ENCODE measurements at places on chromosomes 12 and 14.

GRCh38 chr12:57103856-57104255, 7.3 kb downstream of the STAT6 start:
- DNase-seq = no peak

GRCh38 chr12:91357381-91357780, 174.8 kb upstream of the DCN start:
- DNase-seq = no peak

DNA sequence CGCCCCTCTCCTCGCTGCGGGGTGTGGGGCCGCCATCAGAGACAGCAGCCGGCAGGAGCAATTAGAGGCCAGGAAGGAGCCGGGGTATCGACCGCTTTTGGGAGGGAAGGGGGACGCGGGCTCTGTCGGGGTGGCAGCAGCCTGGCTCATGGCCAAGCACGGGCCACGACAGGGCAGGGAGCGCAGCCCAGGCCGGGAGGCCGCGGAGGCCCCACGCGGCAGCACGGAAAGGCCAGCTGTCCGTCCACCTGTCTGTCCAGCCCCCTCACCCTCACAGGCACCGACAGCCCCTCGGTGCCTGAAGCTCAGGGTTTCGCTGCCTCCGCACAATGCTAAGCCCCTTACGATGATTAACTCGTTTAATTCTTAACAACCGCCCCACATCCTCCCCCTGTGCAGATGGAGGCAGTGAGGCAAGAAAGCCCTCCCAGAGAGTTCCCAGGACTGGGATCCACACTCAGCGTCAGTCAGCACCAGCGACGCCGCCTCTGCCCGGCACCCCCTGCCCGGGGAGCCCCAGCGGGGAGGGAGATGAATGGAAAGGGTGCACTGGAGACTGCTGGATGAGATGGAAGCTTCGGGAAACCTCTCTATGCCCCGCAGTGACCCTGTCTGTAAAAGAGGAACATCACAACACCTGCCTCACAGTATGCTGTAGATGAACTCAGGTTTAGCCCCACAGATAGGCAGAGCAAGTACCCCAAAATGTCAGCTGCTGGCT, 23.7 kb downstream of the NCOR2 start:
- no peak for DNase-seq

DNA sequence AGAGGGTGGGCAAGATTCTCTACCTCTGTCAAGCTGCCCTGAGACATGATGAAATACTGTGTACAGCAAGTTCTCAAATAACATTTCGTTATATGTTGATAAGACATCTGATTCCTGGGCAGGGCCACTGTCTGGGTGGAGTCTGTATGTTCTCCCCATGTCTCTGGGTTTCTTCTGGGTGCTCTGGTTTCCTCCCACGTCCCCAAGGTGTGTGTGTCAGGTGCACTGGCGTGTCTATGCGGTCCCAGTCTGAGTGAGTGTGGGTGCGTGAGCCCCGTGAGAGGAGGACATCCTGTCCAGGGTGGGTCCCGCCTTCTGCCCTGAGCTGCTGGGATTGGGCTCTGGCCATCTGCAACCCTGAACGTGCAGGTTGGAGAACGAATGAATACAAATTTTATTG, 29.6 kb downstream of the KCTD10 start:
- no peak for DNase-seq

GRCh38 chr14:85039353-85039626, 490.7 kb upstream of the FLRT2 start:
- DNase-seq = no peak

DNA sequence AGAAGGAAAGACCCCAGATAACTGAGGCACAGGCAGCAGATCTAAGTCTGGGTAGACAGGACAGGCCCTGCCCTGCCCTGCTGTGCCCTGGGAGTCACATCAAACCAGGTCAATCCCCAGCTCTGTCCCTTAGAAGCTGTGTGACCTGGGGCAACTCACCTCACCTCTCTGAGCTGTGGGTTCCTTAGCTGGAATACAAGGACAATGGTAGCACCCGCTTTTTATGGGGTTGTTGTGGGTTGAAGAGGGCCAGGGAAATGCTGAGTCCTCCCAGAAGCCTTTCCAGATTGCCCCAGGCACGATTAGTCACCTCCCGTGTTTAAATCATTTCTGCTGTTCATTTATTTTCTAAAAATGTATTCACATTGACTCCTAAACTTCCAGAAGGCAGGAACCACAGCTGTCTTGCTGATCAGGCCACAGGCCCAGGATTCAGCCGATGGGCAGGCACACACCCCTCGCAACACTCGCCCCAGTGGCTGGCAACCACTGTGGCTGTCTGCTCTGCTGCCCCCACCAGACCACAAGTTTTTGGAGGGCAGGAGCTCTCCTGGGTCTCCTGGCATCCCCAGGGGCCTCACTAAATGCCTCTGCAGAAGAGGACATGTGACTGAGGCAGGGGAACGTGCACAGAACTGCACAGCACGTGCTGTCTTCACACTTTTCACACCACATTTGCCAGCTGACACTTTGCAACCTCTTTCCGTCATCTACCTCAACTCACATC, 3.0 kb downstream of the SELPLG start:
- DNase-seq = peak; percentile 78

DNA sequence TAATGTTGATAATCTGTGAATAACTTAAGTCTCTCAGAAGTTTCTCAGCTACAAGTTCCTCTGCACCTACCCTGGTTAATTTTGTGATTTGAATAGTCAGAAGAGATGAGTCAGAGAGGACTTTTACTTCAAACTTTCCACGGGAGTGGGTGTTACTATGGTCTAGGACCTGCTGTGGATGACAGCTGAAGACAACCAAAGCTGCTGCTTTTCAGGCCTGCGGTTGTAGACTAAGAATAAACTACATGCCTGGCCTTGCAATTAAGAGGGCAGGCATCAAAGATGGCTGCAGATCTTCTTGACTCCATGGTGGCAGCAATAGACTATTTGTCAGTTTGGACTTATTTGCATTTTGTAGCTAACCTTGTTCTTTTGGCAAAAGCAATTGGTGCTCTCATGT, 227.1 kb upstream of the KRR1 start:
- DNase-seq = no peak

DNA sequence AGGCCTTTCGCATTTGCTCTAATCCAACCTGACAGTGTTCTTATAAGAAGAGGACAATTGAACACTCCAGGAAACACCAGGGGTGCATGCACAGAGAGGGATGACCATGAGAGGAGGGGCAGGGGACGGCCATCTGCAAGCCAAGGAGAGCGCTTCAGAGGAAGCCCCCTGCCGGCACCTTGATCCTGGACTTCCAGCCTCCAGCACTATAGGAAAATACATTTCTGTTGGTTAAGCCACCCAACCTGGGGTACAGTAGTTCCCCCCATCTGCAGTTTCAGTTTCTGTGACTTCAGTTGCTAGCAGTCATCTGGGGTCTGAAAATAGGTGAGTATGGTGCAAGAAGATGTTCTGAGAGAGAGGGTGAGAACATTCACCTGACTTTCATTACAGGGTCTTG, 64.7 kb downstream of the CLMN start:
- no peak for DNase-seq

DNA sequence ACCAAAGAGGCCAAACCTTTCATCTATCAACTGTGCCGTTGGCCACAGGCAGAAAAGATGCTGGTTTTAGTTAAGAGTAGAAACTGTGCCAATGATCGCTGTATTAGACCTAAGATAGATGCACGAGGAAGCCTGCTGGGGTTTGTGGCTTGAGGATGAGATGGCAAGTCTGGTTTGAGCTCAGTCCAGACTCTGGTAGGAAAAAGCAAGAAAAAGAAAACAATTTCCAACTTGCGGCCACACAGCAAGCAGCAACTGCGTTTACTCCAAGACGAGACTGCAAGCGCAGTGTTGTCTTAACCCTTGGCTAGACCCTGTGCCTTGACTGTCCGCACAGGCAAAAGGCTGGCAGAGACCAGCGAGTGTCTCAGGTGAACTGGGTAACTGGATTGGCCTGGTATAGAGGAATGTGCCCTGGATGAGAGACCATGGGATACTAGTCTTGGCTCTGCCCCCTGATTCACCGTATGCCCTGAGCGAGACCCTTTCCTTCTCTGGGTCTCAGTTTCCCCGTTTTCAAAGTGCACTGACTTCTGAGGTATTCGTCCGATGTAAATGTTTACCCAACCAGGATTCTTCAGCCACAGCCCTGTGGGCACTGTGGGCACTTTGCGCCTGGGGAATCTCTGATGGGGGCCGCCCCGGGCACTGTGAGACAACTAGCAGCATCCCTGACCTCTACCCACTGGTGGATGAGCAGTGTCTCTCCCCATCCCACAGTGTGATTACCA, 113.4 kb downstream of the DICER1 start:
- no peak for DNase-seq

GRCh38 chr14:34046799-34047520, 96.1 kb upstream of the EGLN3 start:
- DNase-seq = no peak

DNA sequence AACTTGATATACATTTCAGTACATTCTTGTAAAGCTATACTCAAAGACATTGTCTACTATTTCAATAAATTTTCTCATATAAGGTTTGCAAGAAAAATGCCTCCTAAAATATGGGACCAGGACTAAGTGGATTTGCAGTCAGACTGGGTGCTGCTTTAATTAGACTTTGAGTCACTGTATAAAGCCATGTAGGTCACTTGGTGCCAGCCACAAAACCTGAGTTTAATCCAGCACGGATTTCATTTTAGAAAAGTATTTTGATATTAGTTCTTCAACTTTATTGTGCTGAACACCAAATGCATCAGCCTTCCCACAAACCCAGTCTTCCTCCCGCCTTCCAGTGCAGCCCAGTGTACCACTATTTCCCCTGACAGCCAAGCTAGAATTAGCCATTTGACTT, 9.9 kb upstream of the NID2 start:
- DNase-seq = no peak

DNA sequence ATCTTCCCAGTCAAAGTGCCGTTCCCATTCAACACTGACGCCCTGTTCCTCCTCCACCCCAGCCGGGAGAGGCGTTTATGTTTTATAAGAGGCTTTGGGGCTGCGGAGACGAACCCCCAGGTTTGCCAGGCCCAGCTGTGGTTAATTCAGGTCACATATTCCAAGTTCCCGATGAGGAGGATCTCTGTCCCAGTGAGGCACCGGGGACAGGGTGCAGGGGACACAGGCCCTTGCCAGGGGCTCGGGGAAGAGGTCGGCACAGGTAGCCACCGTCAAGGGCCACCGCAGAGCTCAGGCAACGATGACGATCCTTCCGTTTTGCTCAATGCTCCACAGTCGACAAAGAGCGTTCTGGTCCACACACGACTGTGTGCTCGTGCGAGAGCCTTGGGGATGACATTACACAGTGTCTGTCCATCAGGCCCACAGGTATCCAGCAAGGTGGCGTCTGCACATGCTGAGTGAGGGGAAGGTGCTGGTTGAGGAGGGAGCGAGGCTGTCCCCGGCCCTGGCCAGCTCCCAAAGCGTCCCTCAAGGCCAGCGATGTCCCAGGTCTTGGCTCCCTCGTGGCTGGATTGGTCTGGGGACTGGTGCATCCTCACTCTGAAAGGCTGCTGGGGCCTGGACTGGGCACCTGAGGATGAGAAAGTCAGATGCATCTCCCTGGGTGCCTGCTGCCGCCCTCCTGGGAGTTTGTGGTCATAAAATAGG, 189.2 kb upstream of the C14orf180 start:
- DNase-seq = no peak

DNA sequence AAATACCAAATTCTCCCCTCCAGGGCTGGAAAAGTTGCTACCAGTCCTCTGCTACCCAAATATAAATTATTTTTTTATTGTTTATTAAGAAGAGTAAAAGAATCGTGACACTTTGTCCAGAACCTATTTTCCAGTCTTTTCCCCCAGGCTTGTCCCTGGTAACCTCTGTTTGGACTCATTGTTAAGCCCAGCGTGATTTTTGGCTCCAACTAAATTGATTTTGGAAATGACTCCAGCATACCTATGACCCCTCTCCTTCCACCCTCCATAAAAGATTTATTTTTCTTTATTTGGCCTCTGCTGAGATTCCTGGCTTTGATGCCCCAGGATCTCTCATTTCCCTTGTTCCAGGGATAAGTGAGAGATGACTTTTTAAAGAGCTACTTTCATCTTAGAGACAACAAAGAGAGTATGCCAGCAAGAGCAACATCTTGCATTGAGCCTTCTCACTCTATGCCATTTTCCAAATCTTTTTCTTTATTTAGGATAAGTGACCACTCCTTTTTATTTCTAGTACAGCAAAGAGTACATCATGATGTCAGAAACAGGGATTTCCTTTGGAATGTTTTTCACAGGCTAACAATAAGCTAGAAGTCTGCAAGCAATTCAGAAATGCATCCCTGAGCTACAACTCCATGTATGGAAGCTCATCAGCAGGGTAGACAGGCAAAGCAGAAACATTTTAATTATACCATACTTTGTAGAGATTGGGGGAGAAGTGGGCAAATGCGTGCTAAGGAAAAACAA, 75.8 kb downstream of the DAD1 start:
- no peak for DNase-seq

- peak; percentile 49 for DNase-seq
These were observed 132.4 kb upstream of the NEDD1 start for GRCh38 chr12:96774496-96775256.

- no peak for DNase-seq
These were observed 449 bp upstream of the SLC24A4 start for GRCh38 chr14:92322516-92322915.

GRCh38 chr14:106200541-106201315, 674.3 kb downstream of the TMEM121 start:
- DNase-seq = no peak

DNA sequence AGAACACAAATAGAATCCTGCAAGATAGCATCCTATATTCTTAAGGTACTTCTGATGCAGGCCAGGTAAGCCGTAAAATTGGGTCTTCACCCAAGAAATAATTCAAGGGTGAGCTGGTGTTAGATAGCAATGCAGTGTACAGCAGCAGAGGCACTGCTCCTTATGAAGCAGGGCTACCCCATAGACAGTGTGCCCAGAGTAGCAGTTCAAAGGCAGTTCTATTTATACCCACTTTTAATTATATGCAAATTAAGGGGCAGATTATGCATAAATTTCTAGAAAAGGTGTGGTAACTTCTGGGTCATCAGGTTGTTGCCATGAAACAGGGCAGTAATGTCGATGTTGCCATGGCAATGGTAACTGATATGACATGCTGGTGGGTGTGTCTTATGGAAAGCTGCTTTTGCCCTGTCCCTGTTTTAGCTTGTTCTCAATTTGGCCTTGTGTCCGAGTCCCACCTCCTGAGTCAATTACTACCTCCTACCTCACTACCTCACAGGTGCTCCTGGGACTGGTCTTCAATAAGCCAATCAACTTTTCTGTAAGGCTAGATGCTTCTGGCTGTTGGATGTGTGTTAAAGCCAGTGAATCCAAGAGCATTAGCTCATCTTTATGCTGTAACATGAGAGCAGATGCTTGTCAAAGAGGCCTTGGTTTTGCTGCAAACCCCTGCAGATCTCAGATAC, 61.0 kb downstream of the PPM1A start:
- no peak for DNase-seq

DNA sequence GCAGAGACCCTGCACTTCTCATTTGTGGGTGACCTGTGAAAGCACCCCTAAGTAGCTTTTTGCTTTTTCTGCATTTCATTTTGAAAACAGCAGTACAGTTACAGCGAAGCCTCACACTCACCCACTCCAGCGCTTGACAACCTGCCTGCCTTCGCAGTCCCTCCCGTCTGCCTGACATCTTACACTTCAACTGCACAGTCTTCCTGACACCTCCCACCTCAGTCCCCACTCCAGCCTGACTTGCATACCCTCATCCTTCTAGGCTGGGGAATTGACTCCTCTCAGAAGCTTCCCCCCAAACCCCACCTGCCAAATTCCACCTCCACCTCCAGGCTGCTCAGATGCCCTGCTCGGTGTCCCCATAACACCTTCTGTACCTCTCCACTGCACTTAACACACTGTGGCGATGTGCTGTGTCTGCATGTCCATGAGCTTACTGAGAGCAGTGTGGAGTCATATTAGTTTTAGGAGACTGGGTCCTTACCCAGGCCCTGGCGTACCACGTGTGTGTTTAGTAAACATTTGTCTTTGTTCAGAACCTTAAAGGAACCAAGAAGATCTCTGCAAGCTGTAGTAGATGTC, 159.4 kb downstream of the PRKCH start:
- DNase-seq = no peak

Data from AG09309 (cell line).